ENCODE measurements at places on chromosomes 12 and 14.
A peak's percentile ranks its signal among the peaks of the same experiment; 100 is the strongest.

- DNase-seq: no peak
These were observed 8.3 kb upstream of the KLHL42 start for GRCh38 chr12:27771481-27772327.

DNA sequence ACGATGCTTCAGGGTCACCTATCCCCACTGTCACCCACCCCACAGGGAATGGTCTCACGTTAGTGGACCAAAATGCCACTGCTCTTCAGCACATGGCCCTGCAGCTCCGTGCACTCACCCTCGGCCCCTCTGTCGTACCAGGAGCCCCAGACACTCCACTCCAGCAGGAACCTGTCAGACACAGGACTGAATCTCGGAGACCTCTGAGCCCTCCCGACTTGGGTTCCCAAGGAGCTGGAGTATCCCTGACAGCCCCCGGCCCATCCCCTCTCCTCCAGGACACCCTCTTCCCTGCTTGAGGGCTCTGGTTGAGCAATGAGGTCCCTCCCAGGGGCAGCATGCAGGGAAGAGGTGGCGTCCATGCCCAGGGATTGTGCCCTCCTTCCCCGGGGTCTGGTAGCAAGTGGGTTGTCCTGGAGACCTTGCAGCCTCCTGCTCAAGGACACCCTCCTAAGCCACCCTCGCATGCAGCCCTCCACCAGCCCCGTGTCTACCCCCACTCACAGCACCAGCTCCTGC is 20.4 kb upstream of the LRTM2 start:
- no peak for DNase-seq

- no peak for DNase-seq
These were observed 45.5 kb downstream of the PPM1A start for GRCh38 chr14:60294411-60295069.

DNA sequence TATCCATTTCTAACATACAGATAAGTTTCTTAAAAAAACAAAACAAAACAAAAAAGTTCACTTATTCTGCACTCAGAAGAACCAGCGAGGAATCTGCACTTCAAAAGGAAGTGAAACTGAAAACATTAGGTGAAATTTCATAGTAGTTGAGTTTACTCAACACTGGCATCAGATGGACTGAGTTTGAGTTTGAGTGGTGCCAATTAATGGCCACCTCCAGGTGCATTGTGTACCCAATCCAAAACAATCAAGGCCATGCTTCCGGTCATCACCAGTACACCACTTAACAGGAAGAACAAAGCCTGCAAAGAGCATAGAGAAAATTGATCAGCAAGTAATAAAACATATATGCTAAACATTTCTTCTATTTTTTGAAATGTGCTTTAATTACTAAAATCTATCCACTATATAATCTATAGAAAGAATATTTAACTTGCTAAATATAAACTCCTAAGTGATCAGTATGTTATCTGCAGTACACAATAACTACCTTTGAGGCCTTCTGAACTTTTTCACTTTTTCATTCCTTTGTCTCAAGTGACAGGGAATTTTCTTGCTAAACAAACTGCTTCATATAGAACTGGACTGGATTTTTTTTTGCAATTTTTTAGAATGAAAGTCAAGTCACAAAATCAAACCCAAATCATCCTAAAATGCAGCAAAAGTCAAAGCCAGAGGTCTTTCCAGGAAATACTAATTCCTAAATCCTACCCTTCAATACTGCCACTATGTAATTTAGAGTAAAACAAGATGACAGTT is 11.5 kb downstream of the SLC38A2 start:
- DNase-seq: no peak

DNA sequence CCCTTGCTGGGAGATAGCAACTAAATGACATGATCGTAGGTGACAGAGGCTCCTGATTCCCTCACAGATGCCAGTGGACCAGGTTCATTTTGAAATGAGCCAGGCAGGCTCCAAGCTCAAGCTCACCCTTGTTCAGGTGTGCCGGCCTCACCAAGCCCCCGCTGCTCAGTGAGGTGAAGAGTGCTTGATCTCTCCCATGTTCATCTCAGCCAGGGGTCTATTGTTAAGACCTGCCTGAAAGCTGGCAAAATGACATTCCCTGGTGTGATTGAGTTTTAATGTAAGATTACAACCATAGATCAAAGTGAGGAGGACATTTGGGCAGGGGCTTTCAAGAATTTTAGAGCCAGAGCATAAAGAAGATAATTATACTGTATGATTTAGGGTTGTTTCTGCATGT is 497.9 kb downstream of the EGLN3 start:
- peak; percentile 70 for DNase-seq

DNA sequence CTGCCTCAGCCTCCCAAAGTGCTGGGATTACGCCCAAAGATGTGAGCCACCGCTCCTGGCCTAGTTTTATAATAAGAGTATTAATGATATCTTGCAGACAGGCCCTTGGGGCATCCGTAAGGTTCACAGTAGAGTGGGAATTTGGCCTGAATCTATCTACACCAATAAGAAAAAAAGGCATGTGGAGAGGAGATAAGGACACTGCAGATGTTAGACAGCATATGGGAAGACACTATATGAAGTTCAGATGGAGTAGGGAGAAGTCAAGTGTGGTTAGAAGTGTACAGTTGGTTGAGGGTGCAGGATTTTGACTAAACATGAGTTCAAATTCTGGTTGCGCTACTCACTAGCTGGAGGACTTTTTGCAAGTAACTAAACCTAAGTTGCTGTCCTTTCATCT is 8.5 kb upstream of the TTC8 start:
- no peak for DNase-seq

GRCh38 chr14:71183876-71184689 is 276.8 kb downstream of the PCNX1 start:
- no peak for DNase-seq

GRCh38 chr12:13368971-13369370 is 172.4 kb downstream of the EMP1 start:
- no peak for DNase-seq

GRCh38 chr12:46480724-46481123 is 108.2 kb upstream of the SLC38A2 start:
- DNase-seq: no peak

- DNase-seq: no peak
These were observed 29.9 kb downstream of the NEUROD4 start for GRCh38 chr12:55049676-55050075.

- DNase-seq: no peak
These were observed 103.8 kb downstream of the TMTC3 start for GRCh38 chr12:88245905-88246304.

DNA sequence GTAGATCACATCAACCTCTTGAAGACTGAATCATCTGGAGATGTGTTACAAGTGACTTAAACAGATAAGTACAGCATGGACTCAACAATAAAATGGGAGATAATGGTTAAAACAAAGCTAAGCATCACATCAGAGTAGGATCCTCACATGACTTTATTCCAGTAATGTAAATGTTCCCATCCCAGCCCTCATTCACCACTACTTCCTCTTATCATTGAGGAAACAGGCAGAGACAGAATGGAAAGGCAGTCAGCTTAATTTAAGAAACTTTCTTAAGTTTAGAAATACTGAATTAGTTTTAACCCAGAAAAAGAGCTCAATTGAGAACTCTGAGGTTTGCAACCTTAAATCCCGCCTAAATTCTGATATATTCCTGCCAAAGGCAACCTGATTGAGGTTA is 1.2 kb upstream of the ALG10 start:
- no peak for DNase-seq

- no peak for DNase-seq
These were observed 13.1 kb upstream of the ANP32D start for GRCh38 chr12:48459259-48459658.

DNA sequence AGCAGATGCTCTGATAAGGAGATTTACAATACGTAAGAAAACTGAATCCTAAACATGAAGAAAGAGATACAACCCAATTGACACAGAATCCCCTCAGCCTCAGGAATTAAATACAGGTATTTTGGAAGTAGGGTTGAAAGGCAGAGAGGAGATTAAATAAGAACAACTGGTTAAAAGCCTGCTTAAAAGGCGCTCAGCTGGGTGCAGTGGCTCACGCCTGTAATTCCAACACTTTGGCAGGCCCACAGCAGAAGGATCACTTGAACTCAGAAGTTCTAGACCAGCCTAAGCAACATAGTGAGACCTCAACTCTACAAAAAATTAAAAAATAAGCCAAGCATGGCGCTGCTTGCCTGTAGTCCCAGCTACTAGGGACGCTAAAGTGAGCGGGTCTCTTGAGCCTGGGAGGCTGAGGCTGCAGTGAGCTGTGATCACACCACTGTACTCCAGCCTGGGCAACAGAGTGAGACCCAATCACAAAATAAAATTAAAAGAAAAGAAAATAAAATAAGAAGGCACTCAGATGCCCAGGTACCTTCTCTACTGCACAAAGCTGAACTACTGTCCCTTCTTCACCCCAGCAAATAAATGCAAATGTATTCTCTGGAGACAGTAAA is 32.9 kb downstream of the MED13L start:
- no peak for DNase-seq

DNA sequence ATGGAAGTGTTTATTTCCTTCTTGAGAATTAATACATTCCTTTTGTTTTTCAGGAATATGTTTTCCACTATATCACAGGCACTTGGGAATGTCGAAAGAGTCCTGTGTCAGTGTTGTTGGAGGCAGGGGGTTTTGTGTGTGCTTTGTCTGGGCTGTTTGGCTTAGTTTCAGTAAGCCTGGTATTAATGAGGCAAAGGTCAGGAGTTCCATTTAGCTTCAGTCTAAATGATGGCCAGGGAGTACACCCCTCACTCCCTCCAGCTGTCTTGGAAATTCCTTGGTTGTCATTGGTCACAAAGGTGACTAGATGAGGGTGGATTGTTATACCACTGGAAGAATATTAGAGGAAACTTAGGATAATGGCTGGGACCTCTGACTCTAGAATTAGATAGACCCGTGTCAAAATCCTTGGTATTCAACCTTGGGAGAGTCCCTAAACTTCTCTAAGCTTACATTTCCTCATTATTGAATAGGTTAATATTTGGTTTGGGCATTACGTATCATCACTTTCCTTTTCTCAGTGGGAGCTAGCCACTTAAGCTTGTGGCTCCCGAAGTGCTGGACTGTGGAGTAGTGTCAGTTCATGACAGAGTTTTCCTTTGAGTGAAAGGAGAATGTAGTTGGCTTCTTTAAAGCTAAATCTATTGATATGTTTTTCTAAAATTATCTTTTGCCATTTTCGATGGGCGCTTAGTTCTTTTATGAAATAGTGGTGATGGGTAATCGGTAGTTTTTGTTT is 5.2 kb downstream of the FRS2 start:
- no peak for DNase-seq

GRCh38 chr12:130031571-130032189 is 127.9 kb upstream of the TMEM132D start:
- no peak for DNase-seq

GRCh38 chr12:26746121-26746714 is 86.8 kb downstream of the ITPR2 start:
- DNase-seq: no peak

DNA sequence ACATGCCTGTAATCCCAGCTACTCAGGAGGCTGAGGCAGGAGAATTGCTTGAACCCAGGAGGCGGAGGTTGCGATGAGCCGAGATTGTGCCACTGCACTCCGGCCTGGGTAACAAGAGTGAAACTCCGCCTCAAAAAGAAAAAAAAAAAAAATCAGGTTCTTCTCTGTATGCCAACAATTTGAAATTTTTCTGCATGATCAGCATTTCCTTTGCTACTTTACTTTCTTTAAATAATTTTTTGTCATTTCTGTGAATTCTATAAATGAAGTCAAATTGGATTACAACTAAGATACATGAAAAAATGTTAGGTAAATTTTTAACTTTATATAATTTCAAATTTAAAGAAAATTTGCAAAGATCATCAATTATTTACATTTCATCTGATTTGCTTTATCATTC is 87.8 kb downstream of the NUMB start:
- no peak for DNase-seq

DNA sequence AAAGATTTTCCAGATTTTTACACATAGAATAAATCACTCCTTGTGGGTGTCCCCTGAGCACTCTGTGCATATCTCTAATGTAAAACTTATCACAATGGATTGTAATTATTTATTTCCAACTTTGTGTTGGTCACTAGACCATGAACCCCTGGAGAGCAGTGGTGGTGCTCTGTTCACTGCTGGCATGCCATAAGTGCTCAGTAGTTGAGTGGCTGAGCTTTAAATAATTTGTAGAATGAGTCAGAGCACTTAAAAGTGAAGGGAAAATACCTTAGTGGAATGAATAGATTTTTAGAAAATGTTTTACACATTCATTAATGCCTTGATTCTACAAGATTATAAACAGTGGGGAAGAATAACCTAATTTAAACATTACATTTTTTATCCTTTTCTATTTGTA is 6.3 kb downstream of the MGAT4C start:
- DNase-seq: no peak

- DNase-seq: no peak
These were observed 29.2 kb upstream of the FOS start for GRCh38 chr14:75249251-75249957.

DNA sequence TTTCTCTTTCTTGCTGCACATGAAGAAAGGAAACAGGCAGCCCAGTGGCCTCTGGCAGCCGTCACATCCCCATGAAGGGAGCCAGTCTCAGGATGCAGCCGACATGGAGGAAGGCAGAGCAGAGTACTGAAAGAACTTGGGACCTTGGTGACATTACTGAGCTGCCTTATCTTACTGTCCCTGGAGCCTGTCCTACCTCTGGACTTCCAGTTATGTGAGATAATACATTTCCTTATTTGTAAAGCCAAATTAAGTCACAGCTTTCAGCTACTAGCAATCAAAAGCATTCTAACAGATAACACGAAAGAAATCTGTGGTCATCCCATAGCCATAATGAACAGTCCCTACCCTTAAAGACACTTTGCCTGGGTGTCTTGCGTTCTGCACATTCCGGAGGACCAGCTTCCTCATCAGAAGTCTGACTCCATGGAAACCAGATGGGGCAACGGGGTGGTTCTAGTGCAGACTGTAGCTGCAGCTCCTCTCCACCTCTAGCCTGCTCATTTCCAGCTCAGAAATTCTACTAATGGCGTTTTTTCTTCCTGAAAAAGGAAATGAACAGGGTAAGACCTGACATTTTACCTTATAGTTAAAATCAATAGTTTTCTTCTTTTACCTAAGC is 7.8 kb upstream of the EGLN3 start:
- no peak for DNase-seq

- DNase-seq: peak; percentile 38
These were observed 576 bp downstream of the SYNE3 start for GRCh38 chr14:95515596-95516552.

DNA sequence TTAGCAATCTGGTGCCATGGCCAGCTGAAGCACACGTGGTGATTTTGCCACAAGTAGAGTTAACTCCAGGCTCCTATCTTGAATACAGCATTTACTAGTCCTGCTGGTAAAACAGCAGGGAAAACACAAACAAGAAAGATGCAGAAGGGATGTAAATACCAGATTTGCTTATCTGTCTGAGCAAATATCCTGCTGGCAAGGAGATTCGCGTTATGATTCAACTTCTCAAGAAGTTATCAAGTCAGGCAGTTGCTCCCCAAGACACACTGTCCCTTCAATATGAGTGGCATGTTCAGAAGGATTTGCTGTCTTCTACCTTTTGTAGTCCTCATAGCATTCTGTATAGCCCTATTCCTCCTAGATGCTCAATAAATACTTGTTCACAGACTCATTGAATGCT is 171.2 kb upstream of the EGLN3 start:
- DNase-seq: no peak
